ENCODE measurements at places on chromosomes 7 and 10.

GRCh38 chr7:27840313-27840712, 100.4 kb downstream of the TAX1BP1 start:
- no peak for DNase-seq

DNA sequence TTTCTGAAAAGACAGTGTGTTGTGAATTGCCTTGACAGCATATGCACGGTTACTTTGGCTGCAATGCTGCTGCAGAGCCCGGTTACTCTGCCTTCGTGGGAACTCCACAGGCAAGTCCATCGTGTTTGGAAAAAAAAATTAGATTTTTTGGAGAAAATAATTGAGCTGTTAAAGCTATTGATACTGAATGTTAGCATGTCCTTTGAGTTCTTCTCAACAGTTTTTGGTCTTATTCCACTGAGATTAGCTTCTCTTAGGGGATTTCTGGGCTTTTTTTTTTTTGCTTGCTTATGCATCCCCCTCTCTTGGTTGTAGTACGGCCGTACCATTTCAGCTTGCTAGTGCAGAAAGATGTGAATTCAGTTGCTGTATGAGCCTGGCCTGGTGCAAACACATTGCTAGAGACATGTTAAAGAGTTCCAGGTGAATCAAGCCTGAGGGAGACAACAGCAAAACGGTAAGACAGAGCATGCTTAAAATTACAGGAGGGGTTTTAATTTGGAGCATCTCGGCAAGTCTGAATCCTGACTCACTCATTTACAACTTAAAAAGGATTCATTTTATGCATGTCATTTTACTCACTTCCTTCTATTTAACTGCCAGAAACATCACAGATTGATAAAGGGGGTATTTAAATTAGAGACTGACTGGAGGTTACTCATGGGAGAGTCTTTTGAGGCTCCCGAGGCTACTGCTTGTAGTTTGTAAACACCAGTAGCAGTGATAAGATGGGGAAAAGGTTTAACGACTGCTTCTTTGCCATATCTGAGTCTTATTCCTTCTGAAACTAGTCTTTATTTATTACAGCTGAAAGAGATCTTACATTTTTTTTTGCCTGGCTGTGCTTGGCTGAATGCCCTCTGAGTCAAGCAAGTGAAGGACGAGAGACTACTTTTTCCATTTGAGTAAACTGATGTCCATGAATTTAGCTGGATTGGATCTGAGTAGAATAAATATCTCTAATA, 113.7 kb downstream of the CDK14 start:
- DNase-seq: no peak

DNA sequence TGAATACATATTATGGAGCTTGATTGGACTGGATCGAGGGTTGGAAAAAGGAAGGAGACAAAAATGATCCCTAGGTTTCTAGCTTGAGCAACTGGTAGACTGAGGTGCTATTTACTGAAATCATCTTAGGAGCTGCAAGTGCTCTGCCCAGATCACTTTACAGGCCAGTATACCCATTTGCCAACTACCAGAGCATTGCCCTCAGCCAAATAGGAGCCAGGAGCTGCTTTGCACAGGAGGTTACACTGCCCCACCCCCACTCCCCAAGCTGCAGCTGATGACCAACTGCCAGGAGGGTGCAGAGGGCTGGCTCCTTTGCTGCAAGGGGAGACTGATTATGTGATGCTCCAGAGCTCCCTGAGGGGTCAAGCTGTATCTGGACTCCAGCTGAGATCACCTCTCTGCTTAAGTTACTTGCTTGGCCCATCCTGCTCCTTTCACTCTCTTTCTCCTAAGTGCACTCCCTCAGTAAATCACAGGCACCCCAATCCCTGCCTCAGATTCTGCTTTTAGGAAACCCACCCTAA, 275.4 kb downstream of the ZEB1 start:
- no peak for DNase-seq

DNA sequence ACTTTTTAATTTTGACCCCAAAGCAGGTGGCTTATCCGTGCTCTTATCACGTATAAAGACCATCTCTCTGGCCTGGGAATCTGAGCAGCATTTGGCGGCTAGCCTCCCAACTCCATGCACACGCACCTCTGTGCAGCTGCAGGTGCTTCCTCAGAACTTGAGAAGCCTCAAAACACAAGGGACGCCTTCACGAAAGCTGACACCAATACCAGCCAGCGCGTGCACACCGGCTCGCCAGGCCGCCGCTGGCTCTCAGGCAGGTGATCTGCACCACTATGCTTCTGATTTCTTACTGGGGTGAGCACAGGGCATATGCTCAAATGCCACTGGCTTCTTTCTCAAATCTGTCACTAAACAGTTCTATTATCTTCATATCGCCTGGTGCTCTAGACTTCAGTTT, 145.0 kb downstream of the PARD3 start:
- DNase-seq: no peak

- DNase-seq: no peak
Measured at GRCh38 chr7:6438427-6438826, 9.3 kb downstream of the DAGLB start.

- no peak for DNase-seq
Measured at GRCh38 chr10:25639646-25640045, 294.4 kb upstream of the MYO3A start.

GRCh38 chr7:80634505-80634904, 3.9 kb upstream of the CD36 start:
- no peak for DNase-seq

DNA sequence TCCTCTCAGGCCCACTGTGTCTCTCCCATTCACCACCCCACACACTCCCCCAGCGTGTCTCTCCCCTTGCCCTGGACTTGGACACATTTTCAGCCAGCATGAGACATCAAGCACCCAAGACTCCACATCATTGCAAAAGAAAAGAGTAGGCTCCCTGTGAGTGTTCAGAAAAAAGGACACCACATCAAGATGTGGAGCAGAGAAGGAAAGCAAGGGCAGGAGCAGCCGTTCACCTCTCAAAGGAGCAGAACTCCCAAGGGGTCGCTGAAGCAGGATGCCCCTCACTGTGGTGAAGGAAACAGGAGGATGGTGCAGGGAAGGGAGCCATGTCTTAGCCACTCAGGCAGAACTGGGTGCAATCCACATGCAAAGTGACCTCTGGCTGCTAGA, 89.9 kb upstream of the MACROH2A2 start:
- no peak for DNase-seq

DNA sequence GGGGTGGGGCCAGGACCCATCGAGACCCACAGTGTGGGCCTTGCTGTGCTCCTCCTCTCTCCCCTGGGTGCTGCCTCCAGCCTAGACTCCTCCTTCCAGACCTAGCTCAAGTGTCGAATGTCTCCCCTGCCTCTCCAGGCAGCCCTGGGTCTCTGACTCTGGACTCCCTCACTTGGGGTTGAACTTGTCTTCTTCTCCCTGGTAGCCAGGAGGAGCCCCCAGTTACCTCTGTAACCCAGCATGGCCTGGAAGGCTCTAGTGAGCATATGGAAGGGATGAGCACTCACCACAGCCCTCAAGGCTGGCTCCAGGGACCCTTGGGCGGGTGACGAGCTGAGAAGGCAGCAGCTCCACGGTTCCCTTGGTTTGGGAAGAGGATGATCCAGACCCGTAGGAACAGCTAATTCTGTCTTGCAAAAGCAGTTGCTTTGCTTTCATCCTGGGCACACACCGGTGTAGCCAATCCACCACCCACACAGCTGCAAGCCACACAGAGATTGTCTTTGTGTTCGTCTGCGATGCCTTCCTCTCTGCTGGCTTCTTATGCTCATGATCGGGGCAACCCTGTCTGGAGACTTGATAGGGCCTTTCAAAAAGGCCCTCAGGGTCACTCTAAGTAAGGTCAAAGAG, 52.3 kb upstream of the ANTXRL start:
- no peak for DNase-seq

DNA sequence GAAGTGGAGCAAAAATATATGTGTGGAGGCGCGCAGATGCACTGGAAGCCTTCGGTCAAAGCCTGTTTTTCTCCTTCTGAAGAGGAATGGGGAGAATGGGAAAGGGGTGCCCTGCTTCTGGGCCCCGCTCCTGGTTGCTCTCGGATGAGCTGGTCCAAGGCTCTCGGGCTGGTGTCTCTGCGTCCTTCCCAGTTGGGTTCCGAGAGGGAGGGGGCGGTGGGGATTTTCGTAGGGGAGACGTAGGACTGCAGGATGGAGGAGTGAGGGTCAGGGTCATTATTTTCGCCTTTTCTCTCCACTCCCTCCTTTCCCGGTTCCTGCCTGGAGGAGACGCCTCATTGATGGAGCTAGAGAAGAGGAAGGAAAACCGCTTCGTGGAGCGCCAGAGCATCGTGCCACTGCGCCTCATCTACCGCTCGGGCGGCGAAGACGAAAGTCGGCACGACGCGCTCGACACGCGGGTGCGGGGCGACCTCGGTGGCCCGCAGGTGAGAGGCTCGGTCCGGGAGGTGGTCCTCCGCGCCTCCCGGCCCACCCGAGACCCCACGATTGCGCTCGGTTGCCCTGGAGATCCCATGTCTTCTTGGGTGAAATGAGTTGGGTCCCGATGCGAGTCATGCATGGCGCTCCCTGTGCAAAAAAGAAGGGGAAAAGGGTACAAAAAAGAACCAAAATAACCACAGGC, 790 bp downstream of the ADAM22 start:
- DNase-seq: peak; percentile 26

GRCh38 chr7:129502708-129503685, 666 bp downstream of the SMKR1 start:
- DNase-seq: no peak

- DNase-seq: no peak
Measured at GRCh38 chr10:126904818-126905701, at the start of gene DOCK1. TSS of gene DOCK1 (plus strand) at chr10:126905428. CDS start at chr10:126905518, 90 bp downstream.

- DNase-seq: no peak
Measured at GRCh38 chr10:85995791-85996190, 370.8 kb downstream of the GRID1 start.

DNA sequence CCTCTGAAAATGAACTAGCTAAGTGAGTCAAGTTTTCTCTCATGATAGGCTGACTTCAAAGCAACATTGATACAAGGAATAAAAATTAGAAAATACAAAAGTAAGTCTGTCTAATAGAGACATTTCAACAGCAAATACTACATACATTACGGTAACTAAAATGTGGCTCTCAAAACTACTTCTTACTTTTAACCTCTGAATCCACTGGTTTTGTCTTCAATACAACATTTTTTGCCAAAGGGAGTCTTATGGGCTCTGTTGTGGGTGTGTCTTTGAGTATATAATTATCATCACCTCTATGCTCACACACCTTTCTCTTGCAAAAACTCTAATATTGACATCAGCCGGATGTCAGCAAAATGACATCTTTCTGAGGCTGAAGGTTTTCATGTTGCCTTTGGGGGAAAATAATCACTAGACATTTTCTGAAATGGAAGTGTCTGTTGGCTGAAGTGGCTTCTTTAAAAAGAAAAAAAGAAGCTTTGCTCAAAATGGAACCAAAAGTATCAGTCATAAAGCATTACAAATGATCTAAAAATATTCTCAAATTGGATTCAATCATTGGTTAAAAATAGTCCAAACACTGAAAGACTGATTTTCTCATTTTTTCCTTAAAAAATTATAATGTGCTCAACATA, 41.8 kb upstream of the FAM133B start:
- DNase-seq: no peak

DNA sequence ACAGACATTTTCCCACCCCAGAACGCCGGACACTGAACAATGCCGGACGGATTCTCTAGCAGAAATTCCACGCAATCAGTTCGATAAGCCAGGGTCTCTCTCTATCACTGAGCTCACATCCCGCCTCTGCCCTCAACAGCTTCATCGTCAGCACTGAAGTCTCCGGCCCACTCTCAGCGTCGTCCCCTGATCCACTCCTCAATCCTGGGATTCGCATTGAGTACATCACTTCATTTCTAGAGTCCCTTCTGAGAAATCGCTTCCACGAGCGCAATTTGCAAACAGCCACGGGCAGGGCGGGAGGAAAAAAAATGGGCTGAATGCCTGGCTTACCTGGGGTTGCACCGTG, 365 bp downstream of the YME1L1 start:
- DNase-seq: no peak

DNA sequence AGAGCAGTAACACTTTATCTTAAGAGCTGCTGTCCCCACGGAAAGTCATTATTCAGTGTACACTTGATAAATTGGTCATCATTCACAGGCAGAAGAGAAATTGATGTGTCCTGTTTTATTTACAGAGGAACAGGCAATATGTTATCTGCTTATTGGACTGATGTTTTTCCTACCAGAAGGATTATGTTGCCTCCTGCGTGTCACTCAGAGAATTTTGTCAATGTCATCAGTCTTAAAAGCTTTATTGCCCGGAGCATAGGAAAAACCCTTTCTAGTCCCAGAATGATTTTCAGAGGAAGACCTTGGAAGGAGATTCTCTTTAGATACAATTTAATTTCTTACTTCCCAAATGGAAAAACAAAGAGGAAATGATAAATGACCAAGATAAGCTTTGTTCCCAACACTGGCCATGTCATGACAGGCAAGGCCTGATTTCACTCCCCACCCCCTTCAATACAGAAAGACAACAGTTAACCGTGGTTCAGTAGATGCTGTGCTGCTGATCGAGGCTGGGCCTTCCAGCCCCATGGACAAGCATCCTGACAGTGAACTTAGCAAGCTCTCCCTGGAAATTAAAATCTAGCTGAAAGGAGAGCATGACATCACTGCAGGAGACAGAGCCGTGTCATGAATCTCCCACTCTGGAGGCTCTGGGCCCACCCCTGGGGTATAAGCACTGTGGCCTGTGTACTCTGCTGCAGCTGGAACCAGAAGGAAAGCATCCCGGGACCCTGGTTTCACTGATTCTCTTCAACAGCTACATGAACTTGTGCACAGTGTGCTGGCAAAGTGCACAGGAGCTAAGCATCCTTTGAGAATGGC, 118.8 kb upstream of the LYZL2 start:
- no peak for DNase-seq

DNA sequence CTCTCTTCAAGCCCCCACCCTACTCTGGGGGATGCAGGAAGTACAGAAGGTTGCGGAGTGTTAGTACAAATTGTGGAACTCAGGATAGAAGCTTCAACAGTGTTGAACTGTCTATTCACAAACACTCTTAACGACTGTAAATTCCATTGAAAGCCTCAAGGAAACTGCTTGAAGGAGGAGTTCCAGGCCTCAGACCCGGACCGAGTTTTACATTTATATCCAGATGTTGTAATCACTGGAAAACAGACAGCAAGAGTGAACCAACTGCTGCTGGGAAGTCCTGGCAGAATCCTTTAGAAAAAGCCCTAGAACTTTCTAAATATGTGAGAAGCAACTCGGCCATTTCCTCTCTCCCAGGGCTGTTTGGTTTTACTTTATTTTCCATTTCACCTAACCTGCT, 84.1 kb upstream of the LRRC18 start:
- DNase-seq: no peak

GRCh38 chr10:35993591-35994515, 351.8 kb upstream of the FZD8 start:
- DNase-seq: no peak

GRCh38 chr7:154841731-154842331, 161.1 kb downstream of the PAXIP1 start:
- DNase-seq: no peak

DNA sequence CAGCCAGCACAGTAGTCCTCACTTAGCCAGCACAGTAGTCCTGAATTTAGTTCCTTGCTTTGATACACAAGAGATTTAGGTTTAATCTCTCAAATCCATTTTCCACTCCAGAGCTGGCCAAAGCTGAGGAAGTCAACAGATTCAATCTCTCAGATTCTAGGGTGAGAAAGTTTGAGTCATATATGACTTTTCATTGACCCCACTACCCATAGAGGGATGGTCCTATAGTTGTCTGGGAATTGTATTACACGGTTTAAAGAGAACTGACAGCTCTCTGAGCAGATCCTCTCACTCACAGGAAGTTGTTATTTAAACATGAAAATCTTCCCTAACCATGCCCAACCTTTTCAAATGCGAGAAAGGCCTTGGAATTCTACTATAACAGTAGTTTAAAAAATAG, 641.8 kb upstream of the SEMA3D start:
- DNase-seq: no peak
